ENCODE measurements at places on chromosomes 16 and 17.
A peak's percentile ranks its signal among the peaks of the same experiment; 100 is the strongest.

GRCh38 chr16:56910654-56911539 lies 21.0 kb upstream of the HERPUD1 start:
- peak; percentile 13 for DNase-seq

DNA sequence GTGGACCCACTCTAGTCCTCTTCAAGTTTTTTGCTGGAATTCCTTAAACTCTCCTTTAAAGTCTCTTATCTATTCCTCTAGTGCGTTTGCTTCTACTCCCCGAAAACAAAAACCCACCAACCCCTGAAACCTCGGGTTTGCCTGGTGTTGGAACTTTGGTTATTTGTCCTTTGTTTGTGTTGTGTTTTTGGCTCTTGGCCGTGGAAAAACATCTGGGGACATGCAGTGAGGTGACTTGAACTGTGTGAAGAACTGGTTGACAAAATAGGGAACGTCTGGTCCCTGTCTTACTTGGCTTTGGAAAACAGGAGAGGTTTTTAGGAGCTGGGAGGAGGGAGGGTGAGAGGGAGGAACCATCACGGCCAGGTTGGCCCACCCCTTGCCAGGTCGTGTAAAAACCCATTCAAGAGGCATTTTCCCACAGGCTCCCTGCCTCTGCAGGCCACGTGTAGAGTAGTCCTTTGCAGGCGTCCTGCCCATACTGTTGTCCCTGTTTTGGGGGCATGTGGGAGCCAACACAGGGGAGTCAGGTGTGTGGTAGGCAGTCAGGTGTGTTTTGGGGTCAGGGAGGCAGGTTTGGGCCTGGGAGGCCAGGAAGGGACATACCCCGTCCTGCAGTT lies 169.3 kb downstream of the RAB11FIP4 start:
- no peak for DNase-seq

GRCh38 chr16:8581831-8582580 lies 8.3 kb downstream of the TMEM114 start:
- DNase-seq = no peak

- no peak for DNase-seq
These were observed 661 bp downstream of the LRRC3C start for GRCh38 chr17:39927929-39928857.

- DNase-seq = no peak
These were observed 135.0 kb downstream of the CDK5R1 start for GRCh38 chr17:32621612-32622312.

DNA sequence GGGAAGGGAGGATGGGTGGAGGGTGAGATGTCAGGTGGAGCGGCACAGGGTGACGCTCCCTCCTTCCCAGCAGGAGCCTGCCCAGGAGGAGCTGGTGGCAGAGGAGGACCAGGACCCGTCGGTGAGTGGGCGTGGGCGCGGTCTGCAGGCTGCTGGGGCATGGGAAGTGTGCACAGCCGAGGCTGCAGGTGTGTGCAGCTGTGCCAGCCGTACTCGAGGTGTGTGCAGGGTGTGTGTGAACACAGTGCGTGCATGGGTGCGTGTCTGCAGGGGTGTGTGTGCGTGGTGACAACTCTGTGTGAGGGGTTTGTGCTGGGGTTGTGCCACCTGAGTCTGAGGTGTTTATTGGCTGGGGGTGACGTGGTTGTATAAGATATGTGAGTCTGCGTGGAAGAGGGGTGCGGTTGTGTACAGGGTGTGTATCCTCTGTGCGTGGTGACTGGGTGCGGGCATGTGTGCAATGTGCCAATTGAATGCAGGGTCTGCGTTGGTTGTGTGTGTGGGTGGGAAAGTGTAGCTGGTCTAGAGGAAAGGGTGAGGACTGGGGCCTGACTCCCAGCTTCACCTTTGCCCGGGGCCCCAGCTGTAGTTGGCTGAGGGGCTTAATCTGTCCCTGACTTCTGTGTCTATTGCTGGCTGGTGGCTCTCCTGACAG lies 670 bp downstream of the TNFSF12 start:
- DNase-seq = no peak

DNA sequence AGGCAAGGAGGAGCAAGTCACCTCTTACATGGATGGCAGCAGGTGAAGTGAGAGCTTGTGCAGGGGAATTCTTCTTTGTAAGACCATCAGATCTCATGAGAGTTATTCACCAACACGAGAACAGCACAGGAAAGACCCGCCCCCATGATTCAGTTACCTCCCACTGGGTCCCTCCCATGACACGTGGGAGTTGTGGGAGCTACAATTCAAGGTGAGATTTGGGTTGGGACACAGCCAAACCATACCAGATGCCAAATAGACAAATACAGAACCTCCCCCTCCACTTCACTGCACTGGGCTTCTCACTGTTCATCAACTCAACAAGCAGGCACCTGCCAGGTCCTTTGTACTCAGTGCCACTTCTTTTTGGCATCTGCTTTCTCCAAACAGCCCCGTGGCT lies 100.2 kb downstream of the WSCD1 start:
- DNase-seq = no peak

DNA sequence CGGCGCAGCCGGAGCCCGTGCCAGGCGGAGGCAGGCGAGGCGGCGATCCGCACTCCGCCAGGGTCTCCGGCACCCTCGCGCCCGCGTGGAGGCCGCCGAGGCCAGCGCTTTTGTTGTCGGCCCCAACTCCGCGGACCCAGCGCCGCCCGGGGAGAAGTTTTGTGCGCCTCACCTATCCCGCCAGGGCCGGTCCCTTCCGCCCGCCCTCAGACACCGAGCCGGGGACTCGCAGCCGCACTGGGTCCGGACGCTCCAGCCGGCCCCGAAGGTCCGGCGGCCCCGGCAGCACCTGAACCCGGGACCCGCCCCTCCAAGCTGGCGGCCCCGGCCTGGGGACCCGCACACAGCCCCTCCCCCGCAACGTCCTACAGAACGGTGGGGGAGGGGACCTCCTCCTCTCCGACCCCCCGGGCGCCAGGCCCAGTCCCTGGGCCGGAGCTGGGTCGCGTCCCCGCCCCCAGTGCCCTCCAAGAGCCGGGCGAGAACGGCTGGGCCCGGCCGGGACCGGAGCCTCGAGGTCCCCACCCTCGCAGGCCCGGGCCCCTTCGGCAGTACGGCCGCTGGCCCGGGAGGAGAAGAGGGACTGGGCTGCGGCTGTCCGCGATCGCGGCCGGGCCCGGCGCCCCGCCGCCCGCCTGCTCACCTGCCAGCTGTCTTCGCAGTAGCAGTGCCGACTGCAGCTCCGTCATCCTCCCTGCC lies 698 bp downstream of the UBE2G1 start:
- DNase-seq = no peak

GRCh38 chr16:86653285-86654006 lies 75.1 kb downstream of the FOXL1 start:
- DNase-seq = no peak

DNA sequence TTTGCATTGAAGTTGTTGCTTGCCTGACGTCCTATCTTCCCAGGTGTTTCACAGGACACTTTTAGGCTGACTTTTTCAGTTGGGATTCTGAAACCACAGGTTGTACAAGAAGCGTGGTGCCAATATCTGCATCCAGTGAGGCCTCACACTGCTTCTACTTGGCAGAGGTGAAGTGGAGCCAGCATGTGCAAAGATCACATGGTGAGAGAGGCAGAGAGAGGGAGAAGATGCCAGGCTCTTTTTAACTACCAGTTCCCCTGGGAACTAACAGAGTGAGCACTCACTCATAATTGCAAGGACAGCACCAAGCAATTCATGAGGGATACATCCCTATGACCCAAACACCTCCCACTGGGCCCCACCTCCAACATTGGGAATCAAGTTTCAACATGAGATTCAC lies 5.8 kb upstream of the ABCA6 start:
- DNase-seq = no peak

GRCh38 chr17:80893604-80894438 lies 97.8 kb upstream of the CHMP6 start:
- DNase-seq = no peak

- no peak for DNase-seq
These were observed 47.6 kb upstream of the CDC42EP4 start for GRCh38 chr17:73359352-73359751.

GRCh38 chr17:3534881-3535252 lies 22.7 kb downstream of the TRPV3 start:
- no peak for DNase-seq

GRCh38 chr16:13397126-13397525 lies 495.7 kb downstream of the SHISA9 start:
- no peak for DNase-seq

- DNase-seq = no peak
These were observed 31.8 kb downstream of the TPSG1 start for GRCh38 chr16:1193143-1193824.

GRCh38 chr16:81107511-81107910 lies 11.3 kb upstream of the GCSH start:
- no peak for DNase-seq

DNA sequence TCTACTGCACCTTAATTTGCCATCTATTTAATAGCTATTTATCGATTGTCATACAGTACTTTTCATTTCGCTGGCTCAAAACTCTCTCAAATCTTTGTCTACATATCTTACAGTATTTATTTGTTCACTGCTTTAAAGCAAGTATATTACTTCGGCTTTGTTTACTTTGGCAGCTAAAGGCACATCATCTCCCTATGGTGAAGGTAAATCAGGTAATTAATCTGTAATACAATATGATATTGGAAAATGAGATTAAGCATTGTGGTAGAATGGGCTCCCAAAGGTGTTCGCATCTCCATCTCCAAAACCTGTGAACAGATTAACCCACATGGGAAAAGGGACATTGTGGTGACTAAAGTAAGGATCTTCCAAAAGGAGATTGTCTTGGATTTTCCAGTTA lies 6.5 kb downstream of the TMEM170A start:
- DNase-seq = no peak

DNA sequence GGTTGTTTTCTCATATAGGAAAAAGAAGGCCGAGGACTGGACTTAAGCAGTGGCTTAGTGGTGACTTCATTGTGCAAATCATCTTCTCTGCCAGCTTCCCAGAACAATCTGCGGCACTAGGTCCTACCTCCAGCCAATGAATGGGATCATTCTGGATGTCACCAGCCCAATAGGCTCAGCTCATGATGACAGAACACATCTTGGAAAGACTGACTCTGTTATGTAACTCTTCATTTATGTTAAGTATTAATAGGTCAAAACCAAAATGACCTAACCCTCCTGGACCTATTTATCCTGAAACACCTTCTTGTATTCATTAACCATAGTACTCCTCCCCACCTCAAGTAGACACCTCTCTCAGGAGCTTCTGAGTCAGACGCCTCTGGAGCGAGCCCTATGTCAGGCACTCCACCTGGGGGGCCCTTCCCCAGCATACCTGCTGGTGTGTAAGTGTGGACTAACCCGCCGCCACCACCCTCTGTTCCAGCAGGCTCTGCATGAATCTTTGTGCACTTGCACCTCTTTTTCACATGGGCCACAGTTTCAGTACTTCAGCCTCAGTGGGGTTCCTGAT lies 7.2 kb downstream of the ARL2BP start:
- DNase-seq = no peak

- no peak for DNase-seq
These were observed 12.8 kb downstream of the FLYWCH2 start for GRCh38 chr16:2895813-2896212.

GRCh38 chr17:48541577-48542113 lies 3.3 kb downstream of the HOXB2 start:
- DNase-seq = peak; percentile 70

GRCh38 chr17:40598619-40599467 lies 33.6 kb upstream of the CCR7 start:
- DNase-seq = no peak

DNA sequence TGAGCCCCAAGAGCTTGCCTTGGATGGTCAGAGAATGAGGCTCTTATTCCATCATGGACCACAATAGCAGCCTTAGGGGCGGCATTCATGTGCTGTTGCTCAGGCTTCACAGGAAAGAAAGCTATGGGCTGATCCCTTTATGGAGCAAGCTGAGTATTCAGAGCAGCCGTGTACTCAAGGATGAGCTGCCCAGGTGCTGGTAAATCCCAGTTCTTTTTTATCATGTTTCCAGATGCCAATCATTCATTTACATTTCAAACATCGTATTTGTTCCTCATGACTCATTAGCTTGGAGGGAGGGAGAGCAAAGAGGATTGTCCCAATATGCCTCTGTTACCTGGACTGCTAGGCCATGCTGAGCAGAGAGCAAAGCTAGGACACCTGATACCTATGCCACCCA lies 475.7 kb downstream of the SHISA9 start:
- DNase-seq = no peak

- DNase-seq = no peak
These were observed 23.6 kb upstream of the HOXB9 start for GRCh38 chr17:48649741-48650140.

DNA sequence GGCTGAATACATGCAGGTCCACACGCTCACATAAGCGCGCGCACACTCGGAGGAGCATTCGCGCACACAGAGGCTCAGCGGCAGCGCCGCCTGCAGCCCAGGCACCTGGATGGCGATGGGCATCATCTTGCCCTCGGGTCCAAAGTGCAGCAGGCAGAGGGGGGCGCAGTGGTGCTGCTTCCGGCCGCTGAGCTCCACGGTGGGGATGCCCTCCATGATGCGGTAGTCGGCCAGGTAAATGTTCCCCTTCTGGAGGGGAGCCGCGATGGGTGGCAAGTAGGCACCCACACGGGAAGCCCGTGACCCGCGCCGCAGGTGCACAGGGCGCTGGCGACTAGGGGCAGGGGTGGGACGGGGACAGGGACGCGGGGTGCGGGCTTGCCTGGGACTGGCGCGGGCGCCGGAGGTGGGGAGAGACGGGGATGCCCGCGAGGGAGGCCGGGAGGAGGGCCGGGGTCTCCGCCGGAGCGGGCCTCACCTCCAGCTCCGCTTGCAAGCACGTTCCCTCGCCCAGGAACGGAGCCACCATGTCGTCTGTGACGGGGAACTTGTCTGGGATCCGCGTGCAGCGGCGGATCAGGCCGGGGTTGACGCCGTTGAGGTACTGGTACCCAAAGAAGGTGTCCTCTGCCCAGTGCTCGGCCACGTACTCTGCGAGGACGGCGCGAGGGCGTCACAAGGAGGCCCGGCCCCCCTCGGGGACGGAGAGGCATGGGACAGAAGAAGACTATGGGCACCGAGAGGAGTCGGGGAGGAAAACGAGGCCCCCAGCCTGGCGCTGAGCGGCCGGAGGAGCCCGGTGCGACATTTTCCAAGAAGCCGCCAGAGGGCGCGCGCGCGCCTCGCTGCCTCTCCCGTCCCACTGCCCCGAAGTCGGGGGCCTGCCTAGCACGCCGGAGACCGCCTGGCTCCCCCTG lies 8.0 kb downstream of the ALOX12B start:
- DNase-seq = no peak

DNA sequence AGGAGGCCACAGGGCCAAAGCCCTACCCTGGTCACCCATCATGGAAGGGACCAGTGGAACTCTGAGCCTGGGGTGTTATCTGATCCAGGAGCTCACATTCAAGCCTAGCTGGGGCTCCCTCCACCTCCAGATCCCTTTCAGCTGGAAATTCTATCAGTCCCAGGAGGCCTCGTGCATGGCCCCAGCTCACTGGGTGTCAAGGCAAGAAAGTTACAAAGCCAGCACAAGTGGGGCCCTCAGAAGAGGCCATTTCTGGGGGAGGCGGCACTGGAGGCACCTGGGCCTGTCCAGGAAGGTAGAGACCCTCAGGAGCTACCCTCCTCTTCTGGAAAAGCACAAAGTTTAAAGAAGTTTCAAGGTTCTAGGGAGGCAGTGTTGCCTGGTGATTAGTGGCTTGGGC lies 4.8 kb downstream of the CA7 start:
- no peak for DNase-seq

- DNase-seq = peak; percentile 64
These were observed 93.3 kb downstream of the MYO1D start for GRCh38 chr17:32783602-32784001.

GRCh38 chr16:56907401-56907800 lies 24.5 kb upstream of the HERPUD1 start:
- no peak for DNase-seq

GRCh38 chr16:7705885-7706284 lies 373.2 kb downstream of the RBFOX1 start:
- DNase-seq = no peak

Measured in NCI-H446 treated with DMSO at 0.1 percent for 48 hours (cell line).